Right ventricle myocardium inferior (tissue), 1 donor: ENCODE measurements at places on chromosomes 1 and 21.

DNA sequence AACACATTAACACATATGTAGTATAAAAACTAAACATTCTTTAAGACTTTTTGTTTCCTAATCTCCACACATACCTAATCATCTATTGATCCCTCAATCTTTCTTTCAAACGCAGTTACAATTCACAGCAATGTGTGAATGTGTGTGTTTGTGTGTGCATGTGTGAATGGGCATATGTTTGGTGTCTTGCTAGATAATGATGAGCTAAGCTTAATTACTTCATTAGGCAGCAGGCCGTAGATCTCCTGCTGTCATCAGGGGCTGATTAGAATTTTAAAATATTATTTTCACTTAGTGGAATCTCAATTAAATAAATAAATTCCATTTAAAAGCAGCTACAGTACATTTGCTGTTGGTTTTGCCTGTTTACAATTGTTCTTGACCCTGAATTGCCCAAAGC is 187.8 kb upstream of the LHX8 start:
- no peak for DNase-seq

DNA sequence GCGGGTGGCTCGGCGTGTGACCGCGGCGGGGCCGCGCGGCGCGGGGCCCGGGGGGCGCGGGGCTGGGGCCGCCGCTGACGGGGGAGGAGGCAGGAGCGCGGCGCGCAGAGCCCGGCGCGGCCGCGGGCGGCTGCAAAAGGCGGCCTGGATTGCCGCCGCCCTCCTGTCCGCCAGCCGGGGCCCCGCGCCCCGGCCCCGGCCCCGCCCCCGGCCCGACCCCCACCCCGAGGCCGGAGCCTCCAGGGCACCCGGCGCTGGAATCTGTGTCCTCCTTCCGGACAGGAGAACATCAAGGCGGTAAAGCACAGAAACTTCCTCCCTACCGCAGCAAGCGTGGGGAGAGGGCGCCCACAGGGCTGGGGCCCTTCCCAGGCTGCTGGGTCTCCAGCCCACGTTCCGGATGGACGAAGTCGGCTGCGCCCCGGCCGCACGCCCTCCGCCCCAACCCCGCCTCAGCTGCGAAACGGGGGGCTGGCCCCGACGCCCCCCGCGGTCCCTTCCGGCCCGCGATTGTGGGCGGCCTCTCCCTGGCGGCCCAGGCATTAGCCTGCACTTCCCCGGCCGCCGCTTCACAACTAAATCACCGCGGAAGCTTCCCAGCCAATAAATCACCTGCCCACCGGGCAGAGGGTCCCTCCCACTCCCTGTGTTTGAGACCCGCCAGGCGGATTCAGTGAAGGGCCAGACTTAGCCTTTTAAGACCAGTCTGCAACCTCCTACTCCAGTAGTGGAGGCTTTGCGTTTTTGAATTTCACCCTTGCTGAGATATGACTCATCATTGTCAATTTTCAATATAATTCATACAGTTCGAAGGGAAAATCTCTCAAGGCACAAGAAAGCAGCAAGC is 106.0 kb downstream of the SLC45A1 start:
- peak; percentile 80 for DNase-seq

- DNase-seq, result no peak
These were observed 198.6 kb downstream of the GRIK3 start for GRCh38 chr1:36835696-36836095.

- DNase-seq, result no peak
These were observed 447.1 kb downstream of the PTPRC start for GRCh38 chr1:199085903-199086302.

- DNase-seq, result no peak
These were observed 5.6 kb downstream of the KIFAP3 start for GRCh38 chr1:170068923-170069322.

DNA sequence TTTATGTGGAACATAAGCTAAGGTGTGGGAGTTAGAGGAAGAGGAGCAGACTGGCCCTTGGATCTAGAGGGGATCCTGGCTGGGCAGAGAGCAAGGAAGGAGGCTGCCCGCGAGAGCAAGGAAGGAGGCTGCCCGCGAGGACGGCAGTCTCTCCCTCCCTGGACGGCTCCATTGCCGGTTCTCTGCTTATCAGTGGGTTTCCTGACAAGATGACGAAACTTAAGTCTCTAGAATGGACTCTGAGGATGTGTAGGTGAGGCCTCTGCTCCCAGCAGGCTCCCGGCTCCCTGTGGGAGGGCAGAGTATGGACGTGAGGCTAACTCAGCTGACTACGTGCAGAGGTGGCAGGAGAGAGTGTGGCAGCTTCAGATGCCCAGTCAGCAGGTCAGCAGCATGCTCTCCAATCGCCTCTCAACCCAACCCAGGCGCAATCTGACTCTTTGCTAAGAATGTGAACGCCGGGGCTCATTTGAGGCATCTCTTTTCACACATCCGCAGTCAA is 6.1 kb downstream of the MYBPHL start:
- no peak for DNase-seq

DNA sequence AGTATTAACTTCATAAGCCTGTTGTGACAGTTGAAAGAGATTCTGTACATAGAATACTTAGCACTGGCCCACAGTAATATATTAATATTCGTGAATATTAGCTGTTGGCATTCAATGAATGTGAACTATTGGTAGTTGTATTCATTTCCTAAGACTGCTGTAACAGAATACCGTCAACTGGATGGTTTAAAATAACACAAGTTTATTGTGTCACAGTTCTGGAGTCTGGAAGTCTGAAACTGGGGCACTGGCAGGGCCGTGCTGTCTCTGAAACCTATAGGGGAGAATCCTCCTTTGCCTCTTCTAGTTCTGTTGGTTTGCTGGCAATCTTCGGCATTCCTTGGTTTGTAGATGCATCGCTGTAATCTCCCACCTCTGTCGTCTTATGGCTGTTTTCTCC is 47.5 kb downstream of the OLFML3 start:
- no peak for DNase-seq

DNA sequence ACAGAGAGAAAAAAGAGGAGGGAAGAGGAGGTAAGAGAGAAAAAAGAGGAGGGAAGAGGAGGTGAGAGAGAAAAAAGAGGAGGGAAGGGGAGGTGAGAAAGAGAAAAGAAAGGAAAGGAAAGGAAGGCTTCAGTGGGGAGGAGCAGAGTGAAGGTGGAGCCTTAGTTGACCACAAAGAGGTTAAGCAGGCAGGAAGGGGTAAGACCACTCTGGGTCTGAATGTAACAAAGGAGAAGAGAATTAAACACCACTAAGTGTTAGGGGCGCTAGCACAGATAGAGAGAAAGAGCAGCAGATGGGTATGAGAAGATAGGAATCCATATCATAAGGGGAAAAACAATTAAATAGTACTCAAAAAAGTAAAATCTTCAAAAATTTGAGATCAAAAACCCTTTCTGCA is 6.6 kb downstream of the PTPN14 start:
- no peak for DNase-seq

- DNase-seq, result no peak
These were observed 1.6 kb downstream of the TENT5C start for GRCh38 chr1:117607471-117607870.
